ENCODE measurements at places on chromosomes 2 and 18.

DNA sequence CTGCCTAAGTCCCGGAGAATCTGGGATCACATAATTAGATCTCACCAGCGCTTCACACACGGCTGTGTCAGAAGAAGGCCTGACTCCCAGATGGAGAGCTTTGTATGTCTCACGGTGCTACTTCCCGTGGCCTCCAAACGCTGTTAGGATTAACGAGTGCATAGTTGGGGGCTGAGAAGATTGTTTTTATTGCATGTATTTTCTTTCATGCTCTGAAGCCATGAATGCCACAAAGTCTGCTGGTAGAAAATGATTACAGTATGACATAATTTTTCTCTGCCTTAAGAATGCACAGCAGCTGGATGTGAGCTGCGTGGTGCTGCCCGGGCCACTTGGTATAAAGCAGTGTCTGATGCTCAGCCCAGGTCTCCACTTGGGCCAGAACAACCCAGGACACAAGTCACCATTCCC, 166.5 kb downstream of the SEPTIN10 start:
- DNase-seq: no peak

DNA sequence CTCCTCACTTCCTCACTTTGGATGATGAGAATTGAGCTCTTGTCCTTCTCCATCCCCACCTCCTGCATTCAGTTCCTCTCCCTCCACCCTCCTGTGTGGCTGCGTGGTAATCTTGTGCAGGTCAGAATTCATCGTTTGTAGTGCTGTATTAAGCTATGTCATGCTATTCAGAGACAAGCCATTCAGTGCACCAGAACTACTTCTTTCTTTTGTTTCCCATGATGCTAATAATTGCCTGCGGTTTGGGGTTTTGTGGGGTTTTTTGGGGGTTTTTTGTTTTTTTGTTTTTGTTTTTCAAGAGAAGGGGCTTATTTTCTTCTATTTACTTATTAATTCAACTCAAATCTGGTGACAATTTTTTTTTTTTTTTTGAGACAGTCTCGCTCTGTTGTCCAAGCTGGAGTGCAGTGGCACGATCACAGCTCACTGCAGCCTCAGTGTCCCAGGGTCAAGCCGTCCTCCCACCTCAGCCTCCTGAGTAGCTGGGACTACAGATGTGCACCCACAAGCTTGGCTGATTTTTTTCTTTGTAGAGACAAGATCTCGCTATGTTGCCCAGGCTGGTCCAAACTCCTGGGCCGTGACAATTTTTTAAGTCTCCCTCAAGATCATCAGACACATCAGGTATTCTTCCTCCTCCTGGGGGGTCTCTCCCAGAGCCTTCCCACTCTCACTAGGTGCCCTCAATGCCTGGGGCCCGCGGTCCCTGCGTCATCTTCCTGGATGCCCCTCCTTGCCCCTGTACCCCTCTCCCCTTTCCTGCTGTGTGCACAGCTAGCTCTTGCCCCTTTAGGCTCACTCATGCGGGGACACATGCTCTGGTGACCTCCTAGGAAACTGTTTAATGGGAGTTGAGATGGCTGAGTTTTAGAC, 37.8 kb downstream of the MAL start:
- no peak for DNase-seq

DNA sequence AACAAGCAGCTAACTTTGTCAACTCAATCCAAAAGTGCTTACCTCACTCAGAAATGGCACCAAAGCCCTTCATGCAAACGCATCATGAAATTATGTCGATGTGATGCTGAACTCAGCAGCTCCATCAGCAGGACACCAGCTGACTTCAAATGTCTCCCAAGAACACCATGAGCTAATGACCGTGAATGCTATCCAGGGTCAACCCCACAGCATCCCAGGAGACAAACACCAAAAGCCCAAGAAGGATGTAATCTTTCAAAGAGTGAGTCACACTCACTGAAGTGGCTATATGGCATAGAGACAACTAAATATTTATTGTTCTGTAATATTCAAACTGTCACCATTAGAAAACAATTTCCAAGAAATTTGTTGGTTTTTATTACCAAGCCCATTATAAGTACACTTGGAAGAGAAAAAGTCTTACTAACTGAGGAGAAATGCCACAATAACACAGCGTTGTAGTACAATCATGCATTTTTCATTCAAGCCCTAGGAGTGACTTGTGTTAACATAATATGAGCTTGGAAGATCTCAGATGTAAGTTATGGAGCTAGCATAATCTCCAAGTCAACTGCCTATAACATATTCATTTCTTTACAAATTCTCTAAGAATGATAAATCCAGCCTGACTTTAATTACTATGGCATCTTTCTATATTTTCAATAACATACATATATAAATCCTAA, 165.0 kb upstream of the CCDC68 start:
- no peak for DNase-seq

GRCh38 chr2:157620956-157621355, 7.7 kb downstream of the ACVR1C start:
- no peak for DNase-seq

DNA sequence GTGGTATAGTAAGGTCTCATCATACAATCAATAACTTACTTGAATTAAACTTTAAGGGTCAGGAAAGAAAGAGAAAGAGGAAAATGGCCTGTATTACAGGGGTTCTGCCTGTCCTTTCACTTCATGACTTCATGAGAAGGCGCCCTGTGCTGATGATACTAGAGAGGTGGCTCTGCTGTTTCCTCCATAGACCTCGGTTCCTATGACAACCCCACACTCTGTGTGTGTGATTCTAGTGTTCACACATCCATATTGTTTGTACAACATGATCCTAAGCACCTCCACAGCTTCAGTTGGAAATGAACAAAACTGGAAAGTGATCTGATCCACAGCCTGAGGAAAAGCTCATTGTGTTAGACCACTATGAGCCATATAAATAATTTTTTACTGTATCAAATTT, 7.0 kb upstream of the REEP1 start:
- DNase-seq: no peak

DNA sequence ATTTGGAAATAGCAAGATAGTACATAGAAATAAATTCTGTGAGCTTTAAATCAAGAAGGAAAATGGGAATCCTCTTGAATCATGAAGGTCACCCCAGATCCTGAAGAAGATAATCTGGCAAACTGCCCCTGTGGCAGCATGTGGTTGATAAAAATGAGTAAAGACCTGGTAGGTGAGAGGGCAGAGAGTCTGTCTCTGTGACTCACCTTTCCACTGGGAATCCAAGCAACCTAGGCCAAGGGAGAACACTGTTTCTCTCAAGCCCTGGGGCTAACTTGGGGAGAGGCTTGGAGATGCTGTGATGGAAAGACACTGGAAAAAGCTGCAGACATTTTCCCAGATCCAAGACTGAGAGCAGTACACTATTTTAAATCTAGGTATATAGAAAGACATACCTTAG, 185.8 kb upstream of the CNTNAP5 start:
- no peak for DNase-seq

DNA sequence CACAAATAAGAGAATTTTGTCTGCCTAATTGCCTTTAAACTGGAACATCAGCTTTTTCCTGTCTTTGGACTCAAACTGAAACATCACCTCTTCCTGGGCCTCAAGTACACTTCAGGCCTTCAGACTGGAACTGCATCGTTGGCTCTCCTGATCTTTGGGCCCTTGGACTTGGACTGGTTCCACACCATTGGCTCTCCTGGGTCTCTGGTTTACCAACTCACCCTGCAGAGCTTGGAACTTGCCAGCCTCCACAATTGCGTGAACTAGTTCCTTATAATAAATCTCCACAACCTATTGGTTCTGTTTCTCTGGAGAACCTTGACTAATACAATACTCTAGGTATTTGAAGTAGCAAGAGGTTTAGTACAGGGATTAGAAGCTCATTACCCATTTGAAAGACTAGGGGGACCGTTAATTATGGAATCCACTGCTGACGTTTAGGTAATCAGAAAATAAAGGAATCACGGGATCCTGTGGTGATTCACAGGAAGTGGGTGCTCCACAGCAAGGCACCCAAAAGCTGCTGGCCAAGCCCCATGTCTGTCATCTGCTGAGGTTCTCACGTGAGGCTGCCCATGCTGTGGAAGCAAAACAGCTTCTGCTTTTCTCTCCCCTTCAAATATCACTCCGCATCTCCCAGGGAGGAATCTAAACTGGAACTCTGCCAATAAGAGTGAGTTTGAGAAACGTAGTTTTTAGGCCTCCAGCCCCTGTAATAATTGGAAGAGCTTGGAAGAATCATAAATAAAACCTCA, 20.0 kb upstream of the SGPP2 start:
- DNase-seq: no peak

DNA sequence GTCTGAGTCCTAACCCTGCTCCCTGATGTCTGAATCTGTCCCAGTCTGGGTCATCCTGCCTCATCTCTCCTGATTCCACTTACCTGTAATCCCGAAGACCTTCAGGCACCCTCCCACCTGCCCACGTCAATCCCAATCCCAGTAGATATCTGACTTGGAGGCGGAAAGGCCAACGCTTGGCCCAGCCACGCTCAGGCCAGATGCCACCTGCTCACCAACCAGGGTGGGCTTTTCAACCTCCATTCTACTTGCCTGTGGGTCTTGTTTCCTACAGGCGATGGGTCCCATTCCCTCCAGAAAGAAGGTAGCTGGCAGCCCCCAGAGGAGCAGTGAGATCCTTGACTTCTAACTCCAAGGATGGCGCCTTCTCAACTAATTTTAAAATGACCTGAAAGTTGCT, 59.7 kb downstream of the INPP5D start:
- DNase-seq: no peak

GRCh38 chr18:57819671-57820460, 16.8 kb upstream of the ATP8B1 start:
- DNase-seq: no peak

DNA sequence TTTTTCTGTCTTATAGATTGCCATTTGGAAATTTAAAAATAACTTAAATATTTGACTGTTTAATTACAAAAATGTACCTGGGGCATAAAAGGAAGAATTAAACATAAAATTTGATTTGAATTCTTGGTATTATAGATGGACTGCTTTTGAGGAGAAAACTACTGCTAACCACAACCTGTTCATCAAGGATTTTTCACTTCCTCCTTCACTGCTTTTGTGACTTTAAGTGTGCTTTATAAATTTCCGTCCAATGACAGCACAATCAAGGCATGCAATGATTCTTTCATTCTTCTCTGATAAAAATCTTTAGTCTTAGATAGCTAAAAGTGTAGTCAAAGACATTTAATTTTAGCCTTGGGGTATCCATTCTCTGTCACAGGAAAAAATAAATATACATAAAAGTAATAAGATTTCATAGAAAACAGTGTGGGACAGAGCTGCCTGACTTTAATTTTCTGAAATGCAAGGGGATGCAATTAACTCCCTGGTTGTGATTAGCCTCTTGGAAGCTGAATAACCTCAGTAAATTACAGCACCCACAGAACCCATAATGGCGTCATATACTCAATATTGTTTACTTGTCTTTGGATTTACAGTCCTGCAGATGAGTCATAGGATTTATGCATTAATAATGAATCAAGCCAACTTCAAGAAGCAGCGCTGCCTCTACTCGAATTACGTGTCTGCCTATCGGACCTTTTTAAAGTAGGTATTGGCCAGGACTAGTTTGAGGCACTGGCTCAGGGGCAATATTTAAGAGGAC, 587.9 kb downstream of the NRXN1 start:
- no peak for DNase-seq

DNA sequence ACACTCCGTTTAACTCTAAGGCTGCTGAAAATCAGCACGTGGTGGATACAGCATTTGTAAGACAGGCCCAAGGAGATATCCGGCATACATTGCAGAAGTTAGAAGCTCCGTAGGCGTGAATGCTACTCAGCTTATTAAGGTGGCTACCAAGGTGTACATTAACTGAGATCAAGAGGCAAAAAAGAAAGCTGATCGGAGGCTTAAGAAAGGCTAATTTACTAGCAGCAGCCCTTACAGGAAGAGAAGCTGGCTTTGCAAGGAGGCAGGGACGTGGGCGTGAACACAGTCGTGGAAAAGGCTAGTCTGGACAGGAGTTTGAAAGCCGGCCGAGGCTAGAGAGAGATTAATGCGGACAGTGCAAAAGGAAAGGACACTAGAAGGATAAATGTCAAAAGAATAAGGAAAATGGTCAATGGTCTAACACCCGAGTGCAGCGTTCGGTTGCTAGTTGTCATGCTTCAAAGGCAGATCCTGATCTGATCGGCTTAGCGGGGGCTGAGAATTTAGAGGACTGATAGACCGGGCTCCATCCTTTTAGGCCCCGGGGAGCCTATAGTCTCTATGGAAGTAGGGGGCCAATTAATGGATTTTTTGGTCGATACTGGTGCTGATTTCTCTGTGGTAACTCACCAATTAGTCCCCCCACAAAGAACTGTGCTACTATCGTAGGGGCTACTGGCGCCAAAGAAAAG, 45.6 kb upstream of the SELENOI start:
- DNase-seq: no peak

GRCh38 chr2:8094526-8094925, 587.3 kb upstream of the ID2 start:
- no peak for DNase-seq

DNA sequence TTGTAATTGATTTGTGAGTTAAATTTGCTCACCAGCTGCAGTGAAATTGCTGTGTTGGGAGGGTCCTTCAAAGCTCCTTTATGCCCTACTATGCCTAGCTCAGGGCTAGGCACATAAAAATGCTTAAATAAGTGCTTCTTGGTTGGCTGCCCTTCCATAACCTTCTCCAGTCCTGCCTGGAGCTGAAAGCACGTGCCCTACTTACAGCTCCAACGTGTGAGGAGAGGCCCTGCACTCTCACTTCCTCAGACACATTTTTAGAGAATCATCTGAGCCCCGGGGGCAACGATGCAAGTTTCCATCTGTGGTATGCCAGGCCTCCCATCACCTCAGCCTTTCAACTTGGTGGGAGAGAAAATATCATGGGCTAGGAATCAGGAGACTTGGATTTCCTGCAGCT, 202.7 kb downstream of the BCL11A start:
- no peak for DNase-seq

GRCh38 chr2:191178806-191179514, 28.2 kb upstream of the STAT4 start:
- no peak for DNase-seq

- no peak for DNase-seq
These were observed 25.3 kb downstream of the HS6ST1 start for GRCh38 chr2:128293426-128293755.

DNA sequence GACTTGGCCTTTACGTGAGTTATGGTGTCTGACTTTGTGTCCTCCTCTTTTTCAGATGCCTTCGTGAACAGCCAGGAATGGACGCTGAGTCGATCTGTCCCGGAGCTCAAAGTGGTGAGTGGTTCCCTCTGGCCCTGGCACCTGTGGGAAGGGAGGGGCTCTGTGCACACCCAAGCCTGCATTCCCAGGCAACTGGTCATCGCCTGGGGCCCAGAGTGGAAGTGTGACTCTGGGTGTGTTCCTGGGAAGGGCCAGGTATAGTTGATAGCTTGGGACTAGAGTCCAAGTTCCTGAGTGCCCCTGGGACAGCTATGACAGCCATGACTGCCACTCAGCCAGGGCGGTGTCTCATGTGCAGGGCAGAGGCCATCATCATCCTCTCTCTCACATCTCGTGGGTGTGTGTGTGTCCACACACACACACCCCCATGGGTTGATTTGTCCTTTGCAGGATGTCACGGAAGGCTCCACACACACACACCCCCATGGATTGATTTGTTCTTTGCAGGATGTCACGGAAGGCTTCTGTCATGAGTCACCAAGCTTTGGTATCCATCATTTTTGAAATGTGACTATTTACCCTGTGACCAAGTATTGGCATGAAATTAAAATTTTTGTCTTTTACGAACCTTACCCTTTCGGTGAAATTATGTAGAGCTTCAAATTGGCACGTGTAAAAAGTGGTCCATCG, 215.4 kb downstream of the AGAP1 start:
- DNase-seq: no peak

- no peak for DNase-seq
These were observed 48.2 kb upstream of the SLC14A2 start for GRCh38 chr18:45567123-45567522.
